Activated CD4-positive, alpha-beta T cell treated with anti-CD3 and anti-CD28 coated beads, Interleukin-2, amount 10 ng/mL, durations not matched to agents 24 days and 14 days (primary cell): ENCODE measurements at places on chromosomes 4 and X.

DNA sequence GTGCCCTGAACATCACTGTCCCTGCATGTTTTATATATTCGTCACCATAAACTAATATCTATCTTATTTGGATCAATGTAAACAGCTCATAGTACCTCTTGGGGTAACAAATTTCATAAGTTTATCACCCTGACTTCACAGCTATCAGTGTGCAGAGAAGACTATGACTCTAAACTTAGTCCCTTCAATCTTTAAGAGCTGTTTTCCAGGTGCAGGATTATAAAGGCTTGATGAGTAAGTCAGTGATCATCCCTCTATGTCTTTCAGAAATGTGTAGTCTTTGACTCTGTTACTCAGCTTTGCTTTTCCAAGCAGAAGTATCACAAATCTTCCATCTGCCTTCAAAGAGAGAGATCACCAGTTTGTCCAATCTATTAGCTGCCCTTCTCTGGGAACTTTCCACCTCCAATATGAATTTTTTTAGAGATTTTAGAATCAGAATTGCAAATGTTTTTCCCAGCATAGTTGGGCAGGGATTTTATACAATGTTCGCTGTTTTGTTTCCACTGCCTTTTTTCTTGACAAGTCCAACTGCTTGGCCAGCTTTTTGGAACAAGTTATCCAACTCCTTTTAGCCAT is 45.1 kb upstream of the TSPAN7 start:
- H3K4me1 ChIP-seq, result no peaks in the 10 kb centered on the region
- no peak overlapping the region for H3K4me3 ChIP-seq
- H3K27me3 ChIP-seq, result no peaks in the 10 kb centered on the region
- no peak overlapping the region for H3K27ac ChIP-seq

GRCh38 chr4:61202638-61203435 is 2.7 kb downstream of the ADGRL3 start:
- peaks cover 2% of the 10 kb centered on the region for H3K36me3 ChIP-seq
- H3K27ac ChIP-seq, result no peak overlapping the region
- peaks cover 48% of the 10 kb centered on the region for H3K27me3 ChIP-seq
- DNase-seq, result no peak
- H3K4me3 ChIP-seq, result no peak overlapping the region
- peaks cover 2% of the 10 kb centered on the region for H3K4me1 ChIP-seq

DNA sequence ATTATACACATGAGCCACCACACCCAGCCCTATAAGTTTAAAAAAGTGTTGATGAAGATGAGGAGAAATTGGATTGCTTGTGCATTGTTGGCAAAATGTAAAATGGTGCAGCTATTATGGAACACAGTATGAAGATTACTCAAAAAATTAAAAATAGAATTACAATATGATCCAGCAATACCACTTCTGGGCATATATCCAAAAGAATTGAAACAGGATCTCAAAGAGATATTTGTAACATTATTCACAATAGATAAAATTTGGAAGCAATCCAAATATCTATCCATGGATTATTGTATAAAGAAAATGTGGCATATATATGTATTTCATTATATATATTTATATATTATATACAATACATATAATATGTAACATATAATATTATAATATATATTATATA is 515.6 kb upstream of the GNPDA2 start:
- H3K36me3 ChIP-seq, result no peaks in the 10 kb centered on the region
- no peak for DNase-seq
- no peaks in the 10 kb centered on the region for H3K27me3 ChIP-seq
- H3K4me3 ChIP-seq, result no peak overlapping the region
- H3K4me1 ChIP-seq, result no peaks in the 10 kb centered on the region

- no peaks in the 10 kb centered on the region for H3K27me3 ChIP-seq
- DNase-seq, result no peak
- no peaks in the 10 kb centered on the region for H3K36me3 ChIP-seq
- no peaks in the 10 kb centered on the region for H3K4me1 ChIP-seq
Observed at GRCh38 chrX:126655061-126655460, 102.4 kb upstream of the DCAF12L1 start.

DNA sequence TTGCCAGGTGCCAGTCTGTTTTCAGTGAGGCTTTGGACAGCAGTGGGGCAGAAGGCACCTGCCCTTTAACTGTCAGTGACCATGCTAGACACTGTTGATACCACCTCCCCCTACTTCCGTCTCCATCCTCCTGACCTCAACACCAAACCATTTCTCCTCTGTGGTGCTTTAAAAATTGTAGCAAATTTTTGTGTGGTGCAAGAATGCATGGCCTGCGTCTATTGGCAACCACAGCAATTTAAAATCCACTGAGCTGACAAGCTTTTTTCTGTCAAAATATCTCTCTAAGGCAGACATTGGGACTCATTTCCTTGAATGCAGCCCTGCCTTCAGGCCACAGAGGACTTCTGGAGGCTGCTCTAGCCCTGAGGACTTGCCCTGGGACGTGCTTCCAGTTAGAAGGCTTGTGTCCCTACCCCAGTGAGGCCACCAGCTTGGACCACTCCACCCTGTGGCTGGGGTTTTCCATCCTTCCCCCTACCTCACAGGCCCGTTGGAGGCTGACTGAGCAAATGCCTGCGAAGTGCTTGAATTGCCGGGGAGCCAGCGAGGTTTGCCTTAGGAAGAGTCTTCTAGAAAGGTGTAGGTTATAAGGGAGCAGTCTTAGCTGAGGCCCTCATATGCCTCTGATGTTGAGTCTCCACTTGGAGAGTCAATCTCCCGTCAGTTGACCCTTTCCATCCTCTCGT is 6.9 kb downstream of the PRRG3 start:
- H3K27me3 ChIP-seq, result peaks cover under 1% of the 10 kb centered on the region
- DNase-seq, result no peak

GRCh38 chrX:150254909-150255308 is 108.2 kb upstream of the MAMLD1 start:
- no peaks in the 10 kb centered on the region for H3K27me3 ChIP-seq
- DNase-seq, result no peak
- H3K4me1 ChIP-seq, result peaks cover 6% of the 10 kb centered on the region
- no peaks in the 10 kb centered on the region for H3K36me3 ChIP-seq

- H3K36me3 ChIP-seq, result no peaks in the 10 kb centered on the region
- no peak overlapping the region for H3K27ac ChIP-seq
- no peaks in the 10 kb centered on the region for H3K4me1 ChIP-seq
- no peak for DNase-seq
- H3K27me3 ChIP-seq, result no peaks in the 10 kb centered on the region
- H3K4me3 ChIP-seq, result no peak overlapping the region
Observed at GRCh38 chr4:175716961-175717360, 95.1 kb downstream of the GPM6A start.
